ENCODE measurements at places on chromosomes 3 and 15.

DNA sequence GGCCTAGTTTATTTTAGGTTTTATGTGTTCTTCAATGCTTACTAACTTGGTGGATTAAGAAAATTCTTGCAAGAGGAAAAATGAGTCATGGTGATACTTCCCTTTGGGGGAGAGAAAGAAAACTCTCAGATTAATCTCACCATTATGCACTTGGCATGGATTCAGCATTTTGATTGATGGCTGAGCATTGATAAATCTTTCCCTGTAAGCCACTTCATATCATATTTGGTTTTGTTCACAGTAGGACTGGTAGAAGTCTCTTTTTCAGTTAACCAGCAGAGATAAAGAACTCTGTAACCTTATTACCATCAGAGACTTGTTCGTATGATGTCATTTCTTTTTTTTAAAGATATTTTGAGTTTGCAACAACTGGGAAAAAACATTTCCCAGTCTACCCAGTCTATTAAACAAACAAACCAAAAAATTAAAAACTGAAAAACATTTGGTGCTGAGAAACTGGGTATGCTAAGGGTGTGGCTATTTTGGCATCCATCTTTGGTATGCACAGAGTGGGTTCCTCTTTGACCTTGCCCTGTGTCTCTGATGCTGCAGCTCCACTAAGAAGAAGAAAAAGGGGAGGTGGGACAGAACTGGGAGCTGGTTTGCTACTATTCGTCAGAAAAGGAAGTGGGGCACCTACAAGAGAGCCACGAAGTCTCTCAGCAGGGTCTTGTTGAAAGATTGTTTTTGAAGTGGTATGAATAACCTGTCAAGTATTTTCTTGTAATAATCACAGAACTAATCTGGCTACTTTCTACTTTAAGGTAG, 17.2 kb downstream of the TMOD3 start:
- peak; percentile 49 for DNase-seq

- DNase-seq: peak; percentile 75
These were observed 514.1 kb downstream of the MECOM start for GRCh38 chr3:169149349-169149890.

GRCh38 chr3:179410331-179410730, 40.9 kb downstream of the GNB4 start:
- peak; percentile 22 for DNase-seq

DNA sequence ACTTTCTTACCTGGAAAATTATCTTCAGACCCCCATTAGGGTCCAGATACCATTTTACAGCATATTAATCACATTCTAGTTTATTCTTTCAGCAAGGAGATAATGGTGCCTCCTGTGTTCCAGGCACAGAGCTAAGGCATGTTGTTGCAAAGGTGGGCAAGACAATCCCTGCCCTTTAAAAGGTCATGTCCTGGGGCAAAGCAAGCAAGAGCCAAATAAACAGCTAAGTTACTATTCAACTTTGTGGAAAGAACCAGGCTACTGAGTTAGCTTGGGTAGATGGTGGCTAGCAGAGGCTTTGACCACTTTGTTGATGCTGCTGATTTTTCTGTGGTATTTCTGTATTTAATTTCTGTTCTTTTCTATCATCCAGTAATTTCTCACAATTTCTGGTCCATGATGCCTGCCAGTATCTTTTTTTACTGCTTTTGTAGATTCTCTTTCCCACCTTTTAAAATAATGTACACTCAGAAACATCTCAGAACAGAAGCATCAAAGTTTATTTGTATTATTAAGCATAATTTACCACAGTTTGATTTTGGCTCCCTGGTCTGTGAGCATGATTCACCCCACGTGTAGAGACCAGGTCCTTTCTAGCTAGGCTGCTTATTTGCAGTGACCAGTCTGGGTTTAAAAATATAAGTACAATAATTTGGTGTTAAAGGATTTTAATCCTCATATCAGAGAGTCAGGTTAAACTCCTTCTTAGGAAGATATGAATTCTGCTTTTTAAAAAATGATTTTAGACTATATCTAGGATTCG, 71.5 kb downstream of the LRRC28 start:
- DNase-seq: no peak
